Transverse colon (tissue), 4 donors: ENCODE measurements at places on chromosomes 6 and 20. TPM values are rescaled to one million over a fixed set of nuclear protein-coding genes. Genes with fewer than 3 reads are reported as not detected.

DNA sequence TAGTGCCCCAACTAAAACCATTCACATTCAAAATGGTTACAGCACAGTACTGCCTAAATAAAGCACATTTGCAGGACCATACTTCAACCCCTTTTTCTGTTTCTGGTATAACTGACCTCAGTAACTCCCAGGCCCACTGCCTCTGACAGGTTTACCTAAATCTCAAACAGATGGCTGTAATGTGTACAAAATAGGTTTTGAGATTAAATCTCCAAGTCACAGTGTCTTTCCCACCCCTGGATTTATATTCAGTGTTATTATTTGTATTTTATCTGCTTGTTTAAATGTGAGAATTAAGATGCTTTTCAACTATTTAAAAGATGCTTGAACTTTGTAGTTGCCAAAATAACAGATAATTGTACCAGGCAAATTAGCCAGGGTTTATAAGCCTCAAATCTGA is 4.7 kb upstream of the KIF6 start:
- DNase-seq = no peak

DNA sequence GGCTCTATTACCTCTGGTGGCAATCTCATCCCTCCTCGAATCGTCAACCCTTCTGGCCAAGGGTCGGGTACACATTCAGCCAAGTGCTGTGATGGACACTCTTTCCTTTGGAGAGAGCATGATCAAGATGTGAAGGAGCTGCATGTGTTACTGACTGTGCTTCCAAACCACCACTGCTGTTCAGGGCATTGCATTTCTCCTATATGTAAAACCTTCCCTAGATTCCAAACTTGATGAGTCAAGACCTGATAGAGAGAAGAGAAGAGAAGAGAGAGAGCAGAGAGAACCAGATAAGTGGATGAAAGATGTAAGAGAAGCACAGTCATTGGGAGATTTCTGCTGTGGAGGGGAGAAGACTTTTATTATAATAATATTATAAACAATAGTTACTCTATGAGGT is 162.2 kb downstream of the KCNQ5 start:
- DNase-seq = no peak

DNA sequence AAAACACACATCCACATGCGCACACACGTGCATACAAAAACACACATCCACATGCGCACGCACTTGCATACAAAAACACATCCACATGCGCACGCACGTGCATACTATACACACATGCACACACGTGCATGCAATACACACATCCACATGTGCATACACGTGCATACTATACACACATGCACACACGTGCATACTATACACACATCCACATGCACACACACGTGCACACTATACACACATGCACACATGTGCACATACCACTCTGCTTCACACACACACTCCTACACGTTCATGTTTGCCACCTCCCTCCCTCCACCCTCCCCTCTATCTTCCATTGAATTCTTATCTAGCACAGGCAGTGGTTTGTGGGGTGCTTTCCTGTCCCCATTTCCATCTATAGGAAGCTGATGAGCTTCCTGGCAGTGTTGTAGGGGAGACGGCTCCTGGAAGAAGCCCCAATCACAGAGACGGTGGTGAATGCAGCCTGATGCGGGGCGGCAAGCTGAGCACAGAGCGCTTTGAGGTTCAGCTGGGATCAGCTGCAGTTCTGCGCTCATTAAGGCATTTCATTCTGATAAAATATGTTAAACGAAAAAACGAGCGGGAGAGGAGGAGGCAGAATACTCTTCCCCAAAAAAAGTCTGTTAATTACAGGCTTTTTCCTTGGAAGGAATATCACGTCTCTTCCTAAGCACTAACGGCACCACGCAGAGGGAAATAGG is 287.7 kb downstream of the TAF4 start:
- no peak for DNase-seq

GRCh38 chr6:41578217-41579087 is 32.3 kb downstream of the FOXP4 start:
- no peak for DNase-seq

DNA sequence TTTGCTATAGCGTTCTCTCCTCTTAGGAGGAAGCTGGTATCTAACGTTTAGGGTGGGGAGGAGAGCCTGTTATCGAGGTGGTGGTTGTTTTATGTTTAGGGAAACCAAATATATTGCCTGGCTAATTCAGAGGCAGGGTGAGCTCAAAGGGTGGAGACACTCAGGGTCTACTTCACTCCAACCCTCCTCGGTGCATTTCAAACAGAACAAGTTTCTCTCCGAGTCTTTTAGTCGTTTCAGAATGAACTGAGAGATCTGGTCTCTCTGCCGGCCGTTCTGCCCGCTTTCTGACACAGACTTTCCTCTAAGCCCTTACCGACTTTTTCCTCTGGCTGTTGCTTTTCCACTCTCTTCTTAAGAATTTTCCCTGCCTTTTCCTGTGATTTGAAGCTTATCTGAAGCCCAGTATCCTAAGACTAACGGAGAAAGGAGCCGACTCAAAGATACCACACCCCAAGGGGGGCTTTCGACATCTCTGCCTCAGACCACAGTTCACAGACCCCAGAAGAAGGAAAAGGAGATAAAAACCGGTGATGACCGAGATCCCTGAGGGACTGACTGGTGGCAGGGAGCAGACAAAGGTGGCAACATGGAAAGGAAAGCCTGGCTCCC is 865 bp downstream of the STK38 start:
- DNase-seq = peak; percentile 25

DNA sequence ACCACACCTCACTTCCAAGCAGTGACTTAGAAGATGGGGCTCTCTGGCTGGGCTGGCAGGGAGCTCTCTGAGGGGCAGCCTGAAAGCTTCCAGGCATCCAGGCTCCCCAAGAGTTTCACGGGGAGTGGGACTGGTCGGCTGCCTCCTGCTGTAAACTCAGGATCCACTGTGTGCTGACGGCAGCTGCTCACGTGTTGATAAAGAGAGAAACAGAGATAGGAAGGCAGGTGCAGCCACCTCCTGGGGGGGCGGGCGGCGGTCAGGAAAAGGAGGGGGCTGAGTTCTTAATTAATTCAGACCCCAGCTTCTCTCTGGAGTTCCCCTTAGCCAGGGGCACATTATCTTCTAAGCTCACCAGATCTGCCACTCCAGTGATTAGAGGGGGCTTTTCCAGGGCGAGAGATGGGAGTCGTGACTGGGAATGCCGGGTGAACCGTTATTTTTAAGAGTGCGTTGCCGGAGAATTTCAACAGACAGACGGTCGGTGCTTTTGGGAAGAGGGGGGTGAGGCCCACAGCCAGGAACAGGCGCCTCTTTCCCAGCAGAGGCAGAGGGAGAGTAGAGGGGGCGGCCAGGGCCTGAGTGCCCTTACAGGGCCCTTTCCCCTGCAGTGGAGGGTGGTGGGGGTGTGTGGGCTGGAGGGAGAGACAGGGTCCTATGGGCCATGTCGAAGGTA is 70.9 kb downstream of the CD40 start:
- DNase-seq = no peak

- DNase-seq = no peak
These were observed 46.4 kb downstream of the SASH1 start for GRCh38 chr6:148389086-148389485.

GRCh38 chr6:166997348-166997747 is 1.8 kb upstream of the CEP43 start:
- DNase-seq = no peak

SLC17A9 gene
- 32.9 TPM for total RNA-seq

FRS3 gene
- total RNA-seq = 4.5 TPM

COL19A1 gene
- not detected for total RNA-seq

LINC00237 gene
- not detected for total RNA-seq
